Regular cardiac myocyte (primary cell): ENCODE measurements at places on chromosomes 7 and 10. TPM values are rescaled to one million over a fixed set of nuclear protein-coding genes. Genes with fewer than 3 reads are reported as not detected.

Gene TSPAN12
- 4.2 and 5.9 TPM in 2 replicates for total RNA-seq

Gene PPP1R3C
- total RNA-seq: 59.6 and 181 TPM in 2 replicates

Gene HGF
- 121 and 211 TPM in 2 replicates for total RNA-seq

Gene CADPS2
- 14.4 and 25.9 TPM in 2 replicates for total RNA-seq

Gene IDI2
- total RNA-seq: 0.28 TPM in 1 of 2 replicates, not detected in the other

Gene SFTPA1
- total RNA-seq: not detected in 2 replicates

Gene AGR2
- total RNA-seq: not detected in 2 replicates

Gene GIMAP8
- 0.19 and 0.28 TPM in 2 replicates for total RNA-seq

Gene LRRC18
- total RNA-seq: not detected in 2 replicates

Gene ITGB8
- total RNA-seq: 23.0 and 73.0 TPM in 2 replicates

Gene UCMA
- total RNA-seq: not detected in 2 replicates

Gene CHST3
- 19.4 and 32.8 TPM in 2 replicates for total RNA-seq

Gene RSU1
- total RNA-seq: 66.5 and 66.7 TPM in 2 replicates

Gene IKZF1
- not detected in 2 replicates for total RNA-seq

Gene MRPS33
- total RNA-seq: 16.3 and 40.1 TPM in 2 replicates

Gene PLAC9
- 12.8 and 19.4 TPM in 2 replicates for total RNA-seq

Gene KCNIP2
- total RNA-seq: 0.19 and 2.0 TPM in 2 replicates

Gene UBE2D4
- 5.4 and 17.8 TPM in 2 replicates for total RNA-seq

Gene MYL7
- total RNA-seq: not detected in 2 replicates

Gene SYT15
- total RNA-seq: under 0.01 TPM in 1 of 2 replicates, not detected in the other

Gene OR2A7
- total RNA-seq: not detected in 2 replicates

Gene MYOZ1
- 0.19 and 0.28 TPM in 2 replicates for total RNA-seq

Gene PRXL2A
- total RNA-seq: 26.5 and 38.9 TPM in 2 replicates

Gene SPDYE16
- 0.56 TPM in 1 of 2 replicates, not detected in the other for total RNA-seq

Gene VPS26A
- total RNA-seq: 33.0 and 43.1 TPM in 2 replicates

Gene ZNF488
- total RNA-seq: 0.19 TPM in 1 of 2 replicates, not detected in the other

Gene FKBP9
- total RNA-seq: 179 and 345 TPM in 2 replicates

Gene SRI
- 67.4 and 158 TPM in 2 replicates for total RNA-seq

Gene EPDR1
- 54.1 and 119 TPM in 2 replicates for total RNA-seq

Gene PTF1A
- total RNA-seq: not detected in 2 replicates

Gene AGAP4
- 3.3 and 3.4 TPM in 2 replicates for total RNA-seq

Gene INPP5A
- total RNA-seq: 37.8 and 43.4 TPM in 2 replicates

Gene PCBD1
- total RNA-seq: 23.4 and 30.4 TPM in 2 replicates

Gene ZNF746
- 13.2 and 19.7 TPM in 2 replicates for total RNA-seq

Gene FOXI2
- total RNA-seq: not detected in 2 replicates
